NCI-H510A treated with DMSO at 0.1 percent for 48 hours (cell line): ENCODE measurements at places on chromosomes 1 and 21.

- DNase-seq: peak; percentile 88
Observed at GRCh38 chr1:116292929-116293725, 79.9 kb upstream of the ATP1A1 start.

DNA sequence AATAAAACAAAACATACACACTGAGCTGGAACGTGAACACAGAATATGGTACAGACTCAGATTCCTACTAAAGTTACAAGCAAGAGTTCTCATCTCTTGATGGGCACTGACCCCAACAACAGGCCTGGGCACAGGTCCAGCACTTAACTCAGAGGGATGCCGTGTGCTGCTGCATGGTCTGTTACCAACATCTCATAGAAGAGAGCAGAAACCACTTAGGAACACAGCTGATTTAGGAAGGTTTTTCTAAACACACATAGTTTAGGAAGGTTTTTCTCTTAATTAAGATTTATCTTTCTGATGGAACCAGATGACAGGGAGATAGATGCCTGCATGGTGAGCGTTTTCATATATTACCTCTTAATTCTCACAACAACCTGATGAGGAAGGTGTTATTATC, 1.5 kb downstream of the GCLM start:
- peak; percentile 62 for DNase-seq

GRCh38 chr1:51518586-51519047, 449 bp downstream of the EPS15 start:
- no peak for DNase-seq

DNA sequence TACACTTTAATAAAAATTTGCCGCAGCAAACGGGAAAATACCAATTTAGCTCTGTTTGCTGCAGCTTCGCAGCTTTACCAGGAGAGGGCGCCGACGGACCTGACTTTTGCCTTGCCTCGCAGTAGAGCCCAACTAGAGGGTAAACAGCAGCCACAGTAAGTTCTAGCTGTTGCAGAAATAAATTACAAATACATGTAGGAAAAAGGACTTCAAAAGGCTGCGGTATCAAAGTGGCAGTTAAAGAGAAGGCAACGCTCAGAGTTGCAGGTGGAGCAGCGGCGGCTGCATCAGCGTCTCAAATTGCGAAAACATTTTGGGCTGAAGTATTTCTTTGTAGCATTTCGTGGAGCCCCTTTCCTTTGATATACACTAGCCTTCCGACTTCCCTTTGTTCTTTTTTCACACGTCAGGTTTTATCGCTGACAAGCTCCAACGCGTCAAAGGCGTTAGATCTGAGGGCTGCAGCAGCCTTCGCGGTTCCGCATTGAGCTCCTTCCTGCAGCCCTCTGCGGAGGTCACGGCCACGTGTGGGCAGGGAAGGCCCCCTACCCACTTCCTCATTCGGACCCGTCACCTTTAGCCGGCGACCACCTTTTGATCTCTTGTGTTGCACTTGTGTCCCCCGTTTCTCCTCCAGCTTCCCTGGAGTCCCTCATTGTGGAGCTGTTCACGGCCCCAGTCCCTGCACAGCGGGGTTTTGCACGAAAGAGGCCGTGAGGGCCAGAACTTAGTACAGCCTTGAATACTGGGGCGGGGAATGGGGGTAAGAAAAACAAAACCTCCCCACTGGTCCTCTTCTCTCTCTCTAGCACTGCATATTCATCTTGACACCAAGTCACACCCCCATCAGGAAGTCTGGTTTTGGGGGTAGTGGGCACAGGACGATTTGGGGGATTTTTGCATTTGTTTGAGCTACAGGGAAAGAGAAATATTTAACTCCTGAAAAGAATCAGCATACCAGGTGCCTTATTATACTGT, 72.8 kb downstream of the S1PR1 start:
- peak; percentile 73 for DNase-seq

DNA sequence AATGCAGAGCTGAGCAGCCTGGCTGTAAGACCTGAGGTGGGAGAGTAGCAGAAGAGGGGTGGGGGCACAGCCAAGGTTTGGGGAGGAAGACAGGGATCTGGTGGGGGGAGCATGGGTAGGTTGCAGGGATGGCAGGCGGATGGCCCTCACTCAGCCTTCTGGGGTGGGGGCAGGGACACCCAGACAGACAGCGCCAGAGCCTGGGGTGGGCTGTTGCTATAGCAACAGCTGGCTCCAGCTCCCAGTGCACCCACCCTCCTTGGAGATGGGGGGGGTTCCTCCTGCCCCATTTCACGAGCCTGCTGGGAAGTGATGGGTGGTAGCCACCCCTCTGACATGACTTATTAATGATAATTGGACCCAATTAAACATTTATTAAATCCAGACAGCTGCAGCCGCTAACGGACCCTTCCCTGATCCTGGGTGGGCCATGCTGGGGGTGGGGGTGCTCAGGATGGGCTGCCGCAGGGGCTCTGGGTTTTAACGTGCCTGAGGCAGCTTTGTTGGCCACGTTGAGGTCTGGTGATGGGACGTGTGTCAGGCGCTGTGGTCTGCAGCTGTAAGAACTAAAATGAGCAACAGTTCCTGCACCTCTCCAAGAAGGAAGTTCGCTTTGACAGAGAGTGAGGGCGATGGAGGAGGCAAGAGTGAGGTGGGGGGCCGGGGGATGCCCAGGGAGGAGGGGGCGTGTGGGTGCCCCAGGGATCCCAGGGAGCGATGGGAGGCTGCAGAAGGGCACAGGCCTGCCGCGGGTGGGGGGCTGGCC, 19.4 kb downstream of the AGRN start:
- DNase-seq: no peak

DNA sequence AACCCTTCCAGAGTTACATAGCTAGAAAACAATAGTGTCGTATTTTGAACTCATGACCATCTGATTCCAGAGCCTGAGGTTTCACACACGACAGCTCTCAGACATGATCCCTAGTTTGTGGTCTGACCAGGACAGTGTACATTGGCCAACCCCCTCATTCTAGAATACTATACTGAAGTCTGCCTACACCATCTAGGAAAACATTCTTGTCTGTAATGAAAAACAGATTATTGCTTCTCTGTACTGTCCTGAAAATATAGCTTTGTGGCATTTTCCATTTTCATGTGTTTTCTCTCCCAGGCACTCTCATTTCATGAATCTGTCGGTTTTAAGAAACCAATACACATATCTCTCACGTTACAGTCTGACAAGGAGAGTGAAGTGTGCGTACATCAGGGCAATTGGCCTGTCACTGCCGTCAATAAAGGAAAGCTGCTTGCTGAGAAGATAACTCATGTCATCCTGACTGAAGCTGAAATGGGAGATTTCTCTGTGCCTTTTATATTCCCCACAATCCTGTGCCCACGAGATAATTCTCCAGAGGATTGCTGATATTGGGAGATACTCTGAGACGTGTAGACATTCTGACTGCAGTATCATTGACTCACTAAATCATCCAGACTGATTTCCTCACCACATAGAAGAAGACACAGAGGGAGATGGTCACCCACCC, 585.6 kb downstream of the PLPP3 start:
- DNase-seq: peak; percentile 9

DNA sequence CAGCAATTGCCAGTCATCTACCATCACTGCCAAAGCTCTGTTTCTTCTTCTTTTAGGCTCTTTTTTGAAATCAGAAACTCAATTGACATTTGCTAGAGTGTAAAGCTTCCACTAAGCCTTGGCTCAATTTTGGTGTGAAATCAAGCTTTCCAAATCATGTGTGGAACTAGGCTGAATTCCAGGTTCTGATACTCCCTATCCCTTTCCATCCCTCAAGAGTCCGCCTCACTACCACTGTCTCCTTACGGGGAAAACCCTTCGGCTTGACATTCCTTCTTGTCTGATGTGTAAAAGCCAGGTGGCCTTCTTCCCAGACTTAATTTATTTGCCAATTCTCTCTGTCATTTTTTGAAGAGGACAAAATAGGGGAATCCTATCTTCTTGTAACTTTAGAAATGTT, 47.2 kb upstream of the PRMT6 start:
- DNase-seq: no peak

DNA sequence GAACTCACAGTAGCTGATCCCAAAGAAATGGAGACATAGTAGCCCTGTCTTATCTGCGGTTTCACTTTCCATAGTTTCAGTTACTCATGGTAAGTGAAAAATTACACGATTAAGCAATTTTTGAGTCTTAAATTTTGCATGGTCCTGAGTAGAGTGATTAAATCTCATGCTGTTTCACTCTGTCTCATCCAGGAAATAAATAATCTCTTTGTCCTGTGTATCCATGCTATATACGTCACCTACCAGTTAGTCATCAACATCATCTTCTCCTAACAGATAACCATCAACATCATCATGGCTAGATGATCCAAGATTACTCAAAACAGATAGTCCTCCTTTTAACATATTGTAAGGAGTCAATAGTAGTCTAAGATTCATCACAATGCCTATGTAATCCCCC, 1589.3 kb downstream of the BRINP3 start:
- no peak for DNase-seq

GRCh38 chr1:153760440-153760839, 14.8 kb upstream of the SLC27A3 start:
- no peak for DNase-seq

GRCh38 chr1:76162254-76162653, 87.7 kb downstream of the ST6GALNAC3 start:
- no peak for DNase-seq

GRCh38 chr1:31651766-31652165, 7.1 kb upstream of the PEF1 start:
- DNase-seq: no peak

- DNase-seq: no peak
Observed at GRCh38 chr1:89883030-89883379, 62.2 kb downstream of the LRRC8D start.

- DNase-seq: no peak
Observed at GRCh38 chr1:86841116-86841515, 72.8 kb downstream of the SELENOF start.

- DNase-seq: no peak
Observed at GRCh38 chr1:227774821-227775661, 39.8 kb downstream of the SNAP47 start.

GRCh38 chr1:19010995-19011844, 54.7 kb upstream of the IFFO2 start:
- DNase-seq: no peak

DNA sequence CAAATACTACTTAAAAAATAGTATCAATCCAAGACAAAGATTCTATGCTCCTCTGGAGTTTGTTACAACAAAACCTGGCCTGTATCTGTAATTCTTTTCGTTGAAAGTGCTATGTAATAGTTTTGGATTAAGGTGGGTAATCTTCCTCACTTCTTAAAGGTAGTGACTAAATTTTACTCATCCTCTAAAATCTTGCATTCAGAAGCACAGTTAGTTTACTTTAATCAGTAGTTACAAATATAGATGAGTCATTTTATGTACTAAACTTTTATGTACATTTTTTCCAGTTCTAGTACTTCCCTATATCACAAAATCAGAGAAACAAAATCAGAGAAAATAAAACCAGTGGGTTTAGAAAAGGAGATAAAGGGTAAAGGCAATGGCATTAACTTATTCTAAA, 51.3 kb downstream of the ZNHIT6 start:
- DNase-seq: no peak

DNA sequence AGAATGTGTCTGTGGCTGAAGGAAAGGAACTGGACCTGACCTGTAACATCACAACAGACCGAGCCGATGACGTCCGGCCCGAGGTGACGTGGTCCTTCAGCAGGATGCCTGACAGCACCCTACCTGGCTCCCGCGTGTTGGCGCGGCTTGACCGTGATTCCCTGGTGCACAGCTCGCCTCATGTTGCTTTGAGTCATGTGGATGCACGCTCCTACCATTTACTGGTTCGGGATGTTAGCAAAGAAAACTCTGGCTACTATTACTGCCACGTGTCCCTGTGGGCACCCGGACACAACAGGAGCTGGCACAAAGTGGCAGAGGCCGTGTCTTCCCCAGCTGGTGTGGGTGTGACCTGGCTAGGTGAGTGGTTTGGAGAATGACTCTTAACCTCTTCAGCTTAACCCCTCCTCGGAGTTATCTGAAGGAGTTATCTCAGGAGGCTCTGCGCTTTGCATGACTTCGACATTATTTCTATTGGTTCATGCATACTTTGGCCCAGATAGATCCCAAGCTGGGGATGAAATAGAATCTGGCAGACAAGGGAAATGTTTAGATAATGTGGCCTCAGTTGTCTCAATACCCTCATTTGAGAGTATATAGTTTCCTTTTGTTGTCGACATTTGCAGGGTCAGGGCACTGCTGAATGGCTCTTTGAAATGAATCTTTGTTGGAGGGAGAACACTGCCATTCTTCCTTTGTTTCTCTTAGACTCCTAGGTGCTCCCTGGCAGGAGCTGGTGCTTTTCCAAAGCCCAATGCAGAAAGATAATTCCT, 39.7 kb downstream of the PTGFRN start:
- no peak for DNase-seq

GRCh38 chr1:180130651-180131050, 24.0 kb upstream of the QSOX1 start:
- no peak for DNase-seq
